Esophagus squamous epithelium (tissue), 5 donors: ENCODE measurements at places on chromosomes 16 and 17.

- DNase-seq: no peak
These were observed 2.3 kb upstream of the CBX8 start for GRCh38 chr17:79799174-79799537.

DNA sequence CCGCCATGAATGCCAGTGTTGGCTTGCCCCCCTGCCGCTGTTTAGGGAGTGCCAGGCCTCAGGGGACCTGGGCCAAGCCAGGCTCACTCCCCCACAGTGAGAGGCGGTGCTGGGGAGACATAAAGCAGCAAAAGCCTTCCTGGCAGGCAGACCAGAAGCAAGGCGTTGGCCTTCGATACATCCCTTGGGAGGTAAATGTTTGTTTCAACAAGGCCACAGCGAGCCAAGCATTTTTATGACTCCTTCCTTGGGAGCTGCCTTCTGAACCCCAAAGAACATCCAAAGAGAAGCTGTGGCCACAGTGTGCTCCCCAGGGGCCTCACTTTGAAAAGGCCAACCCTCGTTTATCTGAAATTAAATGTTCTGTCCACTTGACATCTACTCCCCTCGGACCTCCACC lies 119.7 kb upstream of the CIBAR2 start:
- no peak for DNase-seq

- DNase-seq: no peak
These were observed 21.3 kb upstream of the HOXB13 start for GRCh38 chr17:48749621-48750553.

DNA sequence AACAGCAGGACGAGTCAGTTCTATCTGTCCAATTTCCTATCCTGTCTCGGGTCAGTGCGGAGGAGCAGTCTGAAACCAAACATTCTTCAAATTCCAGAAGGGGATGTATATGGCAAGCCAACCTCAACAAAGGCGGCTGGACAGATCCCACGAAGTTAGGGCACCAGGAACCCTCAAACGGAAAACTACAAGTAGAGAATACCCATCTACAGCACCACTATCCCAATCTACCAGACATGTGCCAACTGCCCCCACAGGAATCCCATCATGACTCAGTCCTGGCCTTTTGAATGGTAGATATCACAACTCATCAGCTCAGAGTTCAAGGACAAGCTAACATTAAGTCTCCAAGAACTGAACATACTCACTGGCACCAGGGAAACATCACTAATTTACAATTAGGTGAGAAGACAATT lies 2.3 kb downstream of the NAT9 start:
- DNase-seq: no peak

- DNase-seq: no peak
These were observed 202.3 kb upstream of the KCNJ16 start for GRCh38 chr17:69872675-69873262.

GRCh38 chr17:518047-518735 lies 165.6 kb upstream of the RPH3AL start:
- DNase-seq: no peak

GRCh38 chr17:28704219-28704858 lies 7.3 kb downstream of the PROCA1 start:
- DNase-seq: no peak

DNA sequence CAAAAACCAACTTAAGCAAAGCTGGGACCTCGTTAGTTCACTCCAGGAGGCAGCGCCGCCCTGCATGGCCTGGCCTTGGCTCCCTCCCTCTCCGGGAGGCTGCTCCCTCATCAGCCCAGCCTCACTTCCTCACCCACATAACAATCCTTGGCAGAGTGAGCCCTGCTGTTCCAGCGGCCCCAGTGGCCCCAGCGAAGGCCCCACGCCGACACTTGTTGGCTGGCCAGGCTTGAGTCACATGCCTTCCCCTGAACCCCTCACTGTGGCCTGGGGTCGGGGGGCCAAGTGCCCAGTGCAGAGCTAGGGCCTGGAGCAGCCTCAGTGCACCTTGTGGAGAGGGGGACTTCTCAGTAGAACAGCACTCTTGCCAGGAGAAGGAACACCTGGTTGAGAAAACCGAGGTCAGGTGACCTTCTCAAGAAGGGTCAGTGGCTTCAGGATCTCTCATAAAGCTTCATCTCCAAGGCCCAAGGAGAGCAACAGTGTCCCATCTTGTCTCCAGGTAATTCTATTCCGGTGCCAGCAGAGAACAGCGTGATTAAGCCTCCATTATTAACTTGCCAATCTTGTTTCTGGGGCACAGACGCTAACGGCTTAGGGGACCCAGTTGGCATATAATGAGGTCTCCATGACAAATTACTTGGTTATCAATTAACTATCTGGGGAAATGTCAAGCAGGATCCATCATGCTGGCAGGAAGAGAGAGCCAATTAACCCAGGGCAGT lies 26.8 kb downstream of the ENDOV start:
- DNase-seq: no peak

DNA sequence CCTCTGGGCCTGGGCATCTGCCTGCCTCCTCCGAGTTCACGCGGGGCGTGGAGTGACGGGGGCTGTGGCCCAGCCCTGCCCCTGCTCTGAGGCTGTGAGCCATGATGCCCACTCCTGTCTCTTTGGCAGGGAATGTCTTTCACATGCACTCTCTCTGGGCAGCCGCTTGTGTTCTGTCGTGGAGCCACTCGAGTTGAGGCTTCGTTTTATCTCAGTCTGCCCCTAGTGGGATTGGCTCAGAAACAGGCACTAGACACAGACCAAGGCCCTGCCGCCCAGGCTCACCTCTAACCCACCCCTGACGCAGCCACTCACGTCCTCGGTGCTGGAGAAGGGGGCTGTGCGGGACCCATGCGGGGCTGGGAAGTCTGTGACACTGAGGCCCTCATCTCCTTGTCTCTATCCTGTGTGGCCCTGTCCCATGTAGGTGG lies 67.5 kb upstream of the KCTD5 start:
- DNase-seq: no peak

DNA sequence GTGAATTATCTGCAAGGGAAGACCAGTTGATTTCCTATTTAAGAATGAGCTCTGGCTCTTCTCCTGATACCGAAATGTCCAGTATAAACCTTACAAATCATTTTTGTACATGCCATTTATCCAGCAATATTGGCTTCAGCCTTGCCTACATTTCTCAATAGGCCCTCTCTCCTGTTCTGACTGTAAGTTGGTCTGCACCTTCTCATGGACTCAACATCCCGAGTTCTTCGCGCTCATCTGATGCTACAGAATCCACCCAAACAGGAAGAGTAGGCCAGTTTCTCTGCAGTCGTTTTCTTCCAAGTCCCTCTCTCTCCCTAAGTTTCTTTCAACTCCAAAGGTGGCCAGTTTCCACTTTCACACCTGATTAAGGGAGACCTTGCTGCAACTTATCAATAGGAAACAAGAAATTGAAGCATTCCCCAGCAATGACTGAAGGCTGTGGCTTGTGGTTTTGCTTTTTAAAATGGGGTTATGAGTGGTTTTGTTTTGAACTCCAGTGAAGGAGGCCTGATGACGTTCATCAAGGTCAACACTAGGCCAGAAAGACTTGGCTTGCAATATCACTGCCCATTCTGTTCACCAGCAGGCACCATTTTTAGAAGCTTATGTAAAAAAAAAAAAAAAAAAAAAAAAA lies 383.0 kb downstream of the MAF start:
- no peak for DNase-seq

- no peak for DNase-seq
These were observed 32.8 kb upstream of the ETV4 start for GRCh38 chr17:43578699-43579565.

DNA sequence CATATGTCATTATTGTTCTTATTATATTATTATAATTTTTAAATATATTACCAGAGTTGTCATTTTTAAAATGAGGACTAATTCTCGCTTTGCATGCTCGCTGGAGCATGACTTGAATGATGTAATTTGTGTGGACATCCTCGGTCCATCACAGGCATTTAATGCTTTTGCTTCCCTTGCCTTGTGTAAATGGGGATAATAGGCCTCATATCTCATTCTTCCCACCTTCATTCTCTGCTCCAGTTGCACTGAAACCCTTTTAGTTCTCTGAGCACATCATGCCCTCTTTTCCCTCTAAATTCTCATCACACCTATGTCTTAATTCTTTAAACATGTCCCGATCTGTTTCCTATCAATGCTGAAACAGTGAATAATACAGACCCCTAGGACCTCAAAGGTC lies 285.4 kb downstream of the HS3ST4 start:
- no peak for DNase-seq

DNA sequence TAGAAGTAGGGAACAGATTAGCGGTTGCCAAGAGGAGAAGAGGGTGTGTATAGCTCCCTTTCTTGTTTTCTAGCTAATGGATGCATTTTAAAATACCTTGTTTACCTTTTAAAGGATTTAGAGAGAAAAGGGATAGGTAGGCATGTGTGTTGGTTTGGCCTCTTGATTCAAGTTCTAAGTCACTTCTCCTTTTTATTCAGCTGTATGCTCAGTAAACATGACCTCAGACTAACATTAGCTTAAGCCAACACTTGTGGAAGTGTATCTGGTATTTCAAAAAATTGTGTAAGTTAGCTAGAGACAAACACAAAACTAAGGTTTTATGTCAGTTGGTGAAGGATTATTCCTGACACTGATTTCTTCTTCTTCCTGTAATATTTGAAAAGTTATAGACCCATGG lies 204.1 kb upstream of the NOG start:
- no peak for DNase-seq

DNA sequence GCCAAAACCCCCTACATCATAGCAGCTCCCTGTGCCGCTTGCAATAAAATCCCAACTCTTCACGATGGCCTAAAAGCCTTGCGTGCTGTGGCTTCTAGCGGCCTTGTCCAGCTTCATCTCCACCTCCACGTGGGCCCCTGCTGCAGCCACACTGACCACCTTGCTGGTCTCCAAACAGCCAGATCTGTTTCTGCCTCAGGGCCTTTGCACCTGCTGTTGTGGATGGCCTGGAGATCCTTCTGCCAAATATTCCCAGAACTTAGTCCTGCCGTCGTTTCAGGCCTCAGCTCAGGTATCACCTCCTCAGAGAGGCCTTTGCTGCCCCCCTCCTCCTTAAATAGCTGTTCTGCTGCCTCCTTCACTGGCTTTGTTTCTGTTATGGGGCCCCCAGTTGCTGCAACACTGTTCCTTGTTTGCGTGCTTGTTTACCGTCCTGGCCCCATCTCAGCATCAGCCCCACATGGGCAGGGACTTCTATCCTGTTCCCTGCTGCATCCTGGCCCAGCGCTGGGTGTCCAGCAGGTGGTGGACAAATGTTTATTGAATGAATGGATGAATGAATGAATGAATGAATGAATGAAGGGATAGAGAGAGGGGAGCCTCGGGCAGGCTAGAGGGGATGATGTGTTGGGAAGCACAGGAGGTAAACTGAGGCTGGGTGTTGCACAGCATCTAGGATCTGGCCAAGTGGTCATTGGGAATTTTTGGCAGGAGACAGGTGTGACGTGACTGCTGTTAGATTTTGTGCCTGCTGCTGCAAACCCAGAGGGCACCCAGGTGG lies 171.0 kb upstream of the GSE1 start:
- no peak for DNase-seq

DNA sequence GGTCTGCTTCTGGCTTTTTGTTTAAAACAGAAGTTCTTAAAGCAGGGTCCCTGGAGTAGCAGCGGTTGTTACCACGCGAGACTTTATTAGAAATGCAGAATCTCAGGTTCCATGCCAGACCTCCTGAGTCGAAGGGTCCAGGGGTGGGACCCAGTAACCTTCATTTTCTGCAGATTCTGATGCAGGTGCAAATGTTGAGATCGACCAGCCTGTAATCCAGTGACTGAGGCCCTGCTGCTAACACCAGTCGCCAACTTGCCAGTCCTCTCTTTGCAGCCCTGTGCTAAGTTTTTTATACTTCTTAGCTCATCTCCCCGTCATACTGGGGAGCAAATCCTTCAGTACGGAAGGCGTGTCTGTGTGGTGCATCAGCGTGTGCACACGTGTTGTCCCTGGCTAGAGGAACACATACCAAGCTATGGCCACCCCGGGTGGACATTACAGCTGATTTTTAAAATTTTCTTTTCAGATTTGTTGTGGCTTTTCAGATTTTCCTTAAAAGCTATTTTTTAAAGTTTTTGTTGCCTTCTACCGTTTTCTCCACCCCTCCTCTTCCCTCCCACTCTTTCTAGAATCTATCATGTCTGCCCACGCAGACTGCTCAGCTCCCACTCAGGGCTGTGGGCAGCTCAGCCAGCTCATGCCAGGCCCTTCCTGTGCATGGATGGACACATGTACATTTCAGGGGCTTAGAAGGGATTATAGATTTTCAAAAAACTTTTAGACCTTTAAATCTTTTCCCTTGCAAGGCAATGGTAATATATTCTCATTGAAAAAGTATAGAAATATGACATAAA lies 57.7 kb downstream of the MEAK7 start:
- no peak for DNase-seq

DNA sequence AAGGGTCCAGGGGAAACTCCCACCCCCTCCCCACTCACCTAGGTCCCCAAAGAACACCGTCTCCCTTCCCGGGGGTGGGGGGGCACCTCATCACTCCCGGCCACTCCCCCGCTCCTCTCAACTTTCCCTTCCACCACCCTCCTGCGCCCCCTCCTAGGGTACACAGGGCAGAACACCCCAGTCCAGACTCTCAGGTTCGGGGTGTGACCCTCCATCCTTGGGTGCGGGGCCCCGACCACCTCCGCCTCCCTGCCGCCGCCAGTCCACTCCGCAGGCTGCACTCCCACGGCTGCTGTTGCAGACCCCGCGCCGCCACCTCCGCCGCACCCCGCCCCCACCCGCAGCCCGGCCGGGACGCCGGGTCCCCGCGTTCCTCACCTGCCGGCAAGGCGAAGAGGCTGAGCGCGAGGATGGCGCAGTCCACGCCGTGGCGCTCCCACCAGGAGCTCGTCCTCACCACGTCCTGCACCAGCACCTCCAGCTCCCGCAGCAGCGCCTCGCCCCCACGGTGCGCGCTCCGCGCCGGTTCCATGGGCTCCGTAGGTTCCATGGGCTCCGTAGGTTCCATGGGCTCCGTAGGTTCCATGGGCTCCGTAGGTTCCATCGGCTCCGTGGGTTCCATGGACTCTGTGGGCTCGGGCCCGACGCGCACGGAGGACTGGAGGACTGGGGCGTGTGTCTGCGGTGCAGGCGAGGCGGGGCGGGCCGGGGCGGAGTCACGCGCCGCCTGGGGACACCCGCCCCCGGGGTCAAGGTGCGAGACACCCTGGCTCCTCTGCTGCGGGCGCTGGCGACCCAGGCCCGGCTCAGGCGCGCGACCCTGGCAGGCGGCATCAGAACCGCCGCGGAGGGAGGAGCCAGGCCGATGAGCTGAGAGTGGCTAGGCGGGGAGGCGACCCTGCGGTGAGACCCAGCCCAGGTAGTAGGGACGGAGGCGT lies at the start of gene FADS6:
Gene FADS6 (minus strand): TSS at position 660 of the 938 bp plus-strand sequence. CDS start 38 bp downstream, at position 622.
- no peak for DNase-seq

- no peak for DNase-seq
These were observed 38.1 kb downstream of the LGALS9 start for GRCh38 chr17:27669136-27669535.

- no peak for DNase-seq
These were observed 6.7 kb downstream of the CAMTA2 start for GRCh38 chr17:4980644-4981216.

DNA sequence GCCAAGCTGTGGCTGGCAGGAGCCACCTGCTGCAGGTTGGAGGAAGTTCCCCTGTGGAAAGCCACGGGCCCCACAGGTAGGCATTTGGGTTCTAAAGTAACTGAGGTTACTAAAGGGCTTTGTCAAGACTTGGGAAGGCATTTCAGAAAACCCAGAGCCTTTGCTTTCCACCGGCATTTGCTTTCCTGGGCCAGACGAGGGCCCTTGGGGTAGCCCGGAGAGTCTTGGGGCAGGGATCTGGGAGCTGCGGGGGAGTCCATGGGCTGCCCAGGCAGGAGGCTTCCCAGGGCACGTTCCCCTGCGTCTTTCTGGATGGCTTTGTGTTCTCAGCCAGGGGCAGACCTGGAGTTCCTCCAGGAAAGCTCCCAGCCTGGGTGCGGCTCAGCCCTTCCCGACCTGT lies 43.5 kb downstream of the JPH3 start:
- DNase-seq: no peak

- no peak for DNase-seq
These were observed 3.0 kb upstream of the NLRC3 start for GRCh38 chr16:3580251-3580651.
